ENCODE measurements at places on chromosomes 5 and 9. TPM values are rescaled to one million over a fixed set of nuclear protein-coding genes. Genes with fewer than 3 reads are reported as not detected.

- DNase-seq, result no peak
These were observed 5.1 kb upstream of the FBXO38 start for GRCh38 chr5:148378670-148379069.

- no peak for DNase-seq
These were observed 315.2 kb downstream of the PSAT1 start for GRCh38 chr9:78612091-78612490.

DNA sequence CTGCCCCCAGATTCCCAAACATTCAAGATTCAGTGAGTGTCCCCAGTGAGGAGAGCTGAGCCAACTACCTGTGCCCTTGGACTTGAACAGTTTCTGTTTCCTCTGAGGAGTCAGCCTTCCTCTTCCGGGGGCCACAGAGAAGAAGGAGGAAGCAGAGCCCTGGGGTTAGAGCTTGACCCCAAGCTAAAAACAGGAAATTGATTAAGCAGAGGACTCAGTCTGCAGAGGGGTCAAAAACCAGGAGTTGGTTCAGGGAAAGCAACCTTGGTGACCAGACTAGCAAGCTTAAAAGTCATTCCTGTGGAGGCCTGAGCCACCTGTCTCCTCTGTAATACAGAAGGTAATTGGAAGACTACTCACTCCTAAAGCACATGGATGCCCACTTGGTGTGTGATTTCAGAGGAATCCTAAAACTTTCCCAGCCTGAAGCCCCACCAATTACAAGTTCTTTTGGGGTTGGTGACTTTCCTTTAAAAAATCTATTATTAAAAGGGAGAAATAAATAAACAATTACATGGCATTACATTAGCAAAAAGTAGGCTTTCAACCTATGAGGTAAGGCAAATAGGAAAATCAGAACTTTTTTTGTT is 64.2 kb upstream of the SELENOP start:
- no peak for DNase-seq

DNA sequence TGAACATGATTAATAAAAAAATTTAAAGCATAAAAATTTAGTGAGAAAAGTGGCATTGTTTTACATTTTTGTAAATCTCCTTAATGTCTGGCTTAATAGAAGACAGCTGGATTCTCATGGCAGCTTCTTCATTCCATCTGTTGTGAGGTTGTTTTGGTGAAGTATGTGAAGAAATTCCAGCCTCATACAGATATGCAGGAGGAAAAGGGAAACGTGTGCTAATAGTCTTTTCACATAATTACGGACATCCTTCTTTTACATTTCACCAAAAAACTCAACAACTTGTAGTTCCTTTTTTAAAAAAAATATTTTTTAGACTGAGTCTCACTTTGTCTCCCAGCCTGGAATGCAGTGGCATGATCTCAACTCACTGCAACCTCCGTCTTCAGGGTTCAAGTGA is 46.9 kb downstream of the HACD4 start:
- peak; percentile 9 for DNase-seq

- DNase-seq, result no peak
These were observed 268.2 kb downstream of the CDH10 start for GRCh38 chr5:24376616-24377015.

GRCh38 chr5:126138281-126138931 is 284.8 kb upstream of the GRAMD2B start:
- peak; percentile 60 for DNase-seq

GRCh38 chr5:139763930-139764791 is 31.4 kb upstream of the PSD2 start:
- peak; percentile 43 for DNase-seq

- no peak for DNase-seq
These were observed 39.7 kb downstream of the SLC6A7 start for GRCh38 chr5:150229571-150229970.

Gene C9orf50
- 1.8 TPM for total RNA-seq

Gene DNAJC18
- total RNA-seq, result 10.1 TPM
